ENCODE measurements at places on chromosomes 5 and 9.

DNA sequence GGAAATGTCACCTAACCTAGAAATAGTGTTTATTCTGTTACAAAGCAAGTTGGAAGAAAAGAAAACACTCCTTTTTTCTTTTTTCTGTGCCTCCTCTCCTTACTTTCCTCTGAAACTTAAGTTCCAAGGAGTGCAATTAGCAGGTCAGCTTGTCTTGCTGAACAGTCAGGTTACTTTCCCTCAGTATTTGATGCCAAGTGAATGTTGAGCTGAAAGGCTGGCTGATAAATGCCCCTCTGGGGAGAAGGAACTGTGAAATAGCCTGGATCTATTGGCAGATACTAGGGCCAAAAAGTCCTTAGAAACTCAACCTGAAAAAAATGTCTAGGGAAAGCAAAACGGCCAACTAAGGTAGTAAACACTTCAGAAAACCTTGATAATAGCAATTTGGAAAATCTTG is 43.6 kb downstream of the GRIA1 start:
- DNase-seq: no peak

- no peak for DNase-seq
Observed at GRCh38 chr9:5976674-5977397, 38.6 kb downstream of the RANBP6 start.

DNA sequence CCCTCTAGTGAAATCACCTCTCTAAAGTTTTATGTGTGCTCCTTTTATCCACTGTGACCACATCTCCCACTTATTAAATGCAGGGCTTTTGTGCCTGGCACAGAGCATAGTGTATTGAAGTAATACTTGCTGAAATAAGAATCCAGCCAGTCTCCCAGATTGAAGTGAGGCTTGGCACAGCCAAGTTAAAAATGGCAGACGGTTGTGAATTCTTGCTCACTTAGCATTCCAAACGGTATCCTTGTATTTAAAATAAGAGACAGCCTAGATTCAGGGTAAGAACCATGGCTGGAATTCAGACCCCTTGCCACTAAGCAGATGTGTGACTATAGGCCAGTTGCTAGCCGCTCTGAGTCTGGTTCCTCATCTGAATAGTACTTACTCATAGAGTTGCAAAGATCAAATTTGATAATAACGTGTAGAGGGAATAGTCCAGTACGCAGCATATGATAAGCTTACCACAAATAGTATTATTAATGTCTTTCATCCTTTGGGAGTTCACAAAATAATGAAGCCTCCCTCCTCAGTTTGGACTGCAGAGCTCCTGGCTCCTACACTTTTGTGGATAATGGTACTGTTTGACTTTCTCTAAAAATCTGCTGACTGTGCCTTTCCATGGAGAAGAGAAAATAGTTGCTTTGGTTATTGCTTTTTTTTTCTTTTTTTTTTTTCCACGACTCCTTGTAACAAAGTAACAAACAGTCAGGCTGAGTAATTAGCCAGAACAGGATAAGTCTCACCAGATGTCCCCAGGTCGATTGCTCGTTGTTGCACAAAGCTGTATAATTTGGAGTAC is 51.5 kb downstream of the FGF1 start:
- DNase-seq: no peak

GRCh38 chr5:134772461-134773125 is 14.0 kb downstream of the DDX46 start:
- DNase-seq: no peak

- no peak for DNase-seq
Observed at GRCh38 chr9:136786451-136786850, 4.7 kb upstream of the TMEM141 start.

DNA sequence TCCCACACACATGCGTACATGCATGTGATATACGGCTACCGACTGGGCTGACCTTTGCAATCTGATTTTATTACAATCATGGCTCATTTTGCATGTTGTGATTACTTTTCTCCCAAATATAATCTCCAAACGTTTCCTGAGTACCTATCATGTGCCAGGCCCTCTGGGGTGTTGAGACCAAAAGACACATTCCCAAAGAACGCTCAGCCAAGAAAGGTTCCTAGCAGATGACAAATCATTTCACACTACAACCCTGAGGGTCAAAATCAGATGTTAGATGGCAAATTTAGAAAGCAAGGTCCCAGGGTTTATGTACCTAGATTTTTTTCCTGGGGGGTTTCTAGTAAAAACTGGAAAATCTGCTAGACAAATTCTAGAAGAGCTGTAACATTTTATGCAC is 32.4 kb upstream of the SLC25A51 start:
- DNase-seq: no peak

GRCh38 chr9:90219548-90220118 is 423.0 kb downstream of the DIRAS2 start:
- DNase-seq: no peak

- no peak for DNase-seq
Observed at GRCh38 chr5:54533541-54534190, 16.1 kb downstream of the SNX18 start.

DNA sequence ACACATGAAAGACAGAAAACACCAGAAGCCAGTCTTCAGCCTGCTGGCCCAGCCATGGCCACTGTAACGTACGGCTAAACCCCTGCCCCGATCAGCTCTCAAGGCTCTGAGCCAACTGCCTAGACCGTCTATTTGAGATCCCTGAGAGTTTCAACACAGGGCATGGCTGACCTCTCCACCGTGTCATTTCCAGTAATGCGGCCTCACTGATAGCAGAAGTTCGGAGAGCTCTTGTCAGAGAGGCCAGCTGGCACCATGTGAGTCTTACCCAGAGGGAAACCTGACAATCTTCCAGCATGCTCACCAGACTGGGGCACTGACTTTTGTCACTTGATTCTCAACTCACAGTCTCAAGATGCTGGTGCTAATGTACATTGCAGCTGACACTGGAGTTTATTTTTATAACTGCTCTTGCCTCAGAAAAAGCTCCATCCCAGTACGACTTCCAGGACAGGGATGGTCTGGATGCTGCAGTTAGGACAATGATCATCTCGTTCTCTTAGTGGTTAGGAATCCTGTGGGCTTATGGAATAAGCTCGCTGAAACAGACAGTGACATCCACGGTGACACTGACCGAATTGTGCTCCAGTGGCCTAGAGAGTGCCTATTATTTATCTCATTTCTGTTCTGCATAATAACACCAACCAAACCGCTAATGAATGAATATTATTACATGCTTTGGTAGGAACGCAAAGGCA is 372.7 kb downstream of the ICE1 start:
- no peak for DNase-seq

GRCh38 chr5:159851053-159851452 is 65.2 kb upstream of the ADRA1B start:
- DNase-seq: no peak

GRCh38 chr9:78565481-78565880 is 268.6 kb downstream of the PSAT1 start:
- no peak for DNase-seq

GRCh38 chr5:67816456-67816855 is 399.1 kb upstream of the PIK3R1 start:
- DNase-seq: no peak

DNA sequence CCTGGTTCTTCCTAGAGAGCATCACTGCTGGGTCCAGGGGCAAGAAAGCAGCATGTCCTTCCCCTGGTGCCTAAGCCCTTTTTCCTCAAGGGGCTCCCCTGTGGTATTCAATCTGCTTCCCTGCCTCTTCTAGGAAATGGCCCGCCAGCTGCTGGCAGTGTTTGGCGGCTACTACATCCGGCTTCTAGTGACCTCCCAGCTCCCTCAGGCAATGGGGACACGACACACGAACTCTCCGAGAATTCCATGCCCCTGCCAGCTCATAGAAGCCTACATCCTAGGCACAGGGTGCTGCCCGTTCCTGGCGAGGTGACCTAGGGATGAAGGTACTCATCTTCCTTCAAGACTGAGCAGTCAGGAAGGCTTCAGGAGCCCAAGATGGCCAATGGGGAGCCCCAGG is 14.6 kb downstream of the TEX53 start:
- no peak for DNase-seq

GRCh38 chr5:151956725-151957124 is 32.1 kb upstream of the GLRA1 start:
- DNase-seq: no peak

GRCh38 chr9:89920131-89920530 is 315.3 kb downstream of the GADD45G start:
- no peak for DNase-seq

DNA sequence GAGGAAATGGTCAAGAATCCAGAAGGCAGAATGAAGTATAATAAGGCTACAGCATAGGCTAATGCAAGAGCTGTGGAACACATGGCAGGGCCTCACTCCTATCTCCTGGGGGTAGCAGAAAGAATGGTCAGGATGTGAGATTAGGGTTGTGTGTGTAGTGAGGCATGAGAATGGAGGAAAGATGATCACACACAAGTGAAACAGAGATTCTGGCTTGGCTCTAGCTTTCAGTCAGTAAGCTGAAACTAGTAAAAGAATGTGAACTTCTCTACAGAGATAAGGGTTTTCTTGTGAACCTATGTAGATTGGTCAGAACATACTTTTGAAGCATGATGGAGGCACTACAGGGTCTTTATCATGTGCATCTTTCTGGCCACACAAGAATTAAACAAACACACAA is 298.8 kb downstream of the ASTN2 start:
- no peak for DNase-seq

DNA sequence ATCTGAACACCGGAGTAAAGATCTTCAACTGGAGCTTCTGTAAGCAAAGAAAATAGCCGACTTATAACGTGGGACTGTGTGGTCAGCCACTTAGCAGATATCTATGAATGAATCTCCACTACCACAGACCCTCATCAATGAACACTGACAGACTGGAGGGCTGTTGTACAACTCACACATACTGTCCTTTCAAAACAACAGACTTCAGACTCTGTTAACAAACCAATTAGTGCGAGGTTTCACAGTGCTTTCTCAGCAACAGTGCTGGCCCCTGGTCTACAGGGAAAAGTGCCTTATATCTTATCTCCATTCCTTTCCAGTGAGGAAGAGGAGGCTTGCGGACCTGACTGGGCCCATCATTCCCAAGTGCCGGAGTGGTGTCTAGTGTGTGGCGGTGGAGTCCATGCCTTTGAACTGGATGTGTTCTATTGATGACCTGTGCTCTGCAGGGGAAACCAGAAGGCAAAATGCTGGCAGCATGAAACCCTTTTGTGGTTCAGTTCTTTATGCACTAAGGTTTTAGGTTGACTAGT is 33.8 kb downstream of the TSTD2 start:
- no peak for DNase-seq

DNA sequence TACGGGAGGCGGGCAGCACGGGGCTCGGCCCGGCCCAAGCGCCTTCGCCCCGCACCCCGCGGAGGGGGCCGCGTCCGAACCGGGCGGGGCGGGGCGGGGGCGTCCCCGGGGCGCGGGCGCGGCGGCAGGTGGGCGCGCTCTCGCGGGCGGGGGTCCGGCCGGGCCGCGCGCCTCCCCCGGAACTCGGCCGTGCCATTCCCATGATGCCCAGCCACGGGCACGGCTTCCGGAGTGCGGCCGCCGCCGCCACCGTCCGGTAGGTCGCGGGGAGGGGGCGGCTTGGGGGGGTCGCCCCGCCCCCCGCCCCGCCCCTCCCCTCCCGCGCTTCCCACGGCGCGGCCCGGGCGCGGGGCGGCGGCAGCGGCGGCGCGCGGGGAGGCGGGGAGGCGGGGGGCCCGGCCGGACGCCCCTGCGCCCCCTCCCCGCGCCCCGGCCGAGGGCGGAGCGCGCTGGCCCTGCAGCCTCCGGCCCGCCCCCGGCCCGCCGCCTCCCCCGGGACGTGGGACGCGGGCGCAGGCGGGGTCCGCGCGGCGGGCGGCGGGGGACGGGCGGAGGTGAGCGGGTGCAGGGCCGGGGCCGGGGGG is at the start of gene PPP1R26:
TSS of gene PPP1R26 (plus strand) at position 314 of the 584 bp plus-strand sequence. CDS start 4,729 bp downstream, outside the sequence.
- DNase-seq: no peak

DNA sequence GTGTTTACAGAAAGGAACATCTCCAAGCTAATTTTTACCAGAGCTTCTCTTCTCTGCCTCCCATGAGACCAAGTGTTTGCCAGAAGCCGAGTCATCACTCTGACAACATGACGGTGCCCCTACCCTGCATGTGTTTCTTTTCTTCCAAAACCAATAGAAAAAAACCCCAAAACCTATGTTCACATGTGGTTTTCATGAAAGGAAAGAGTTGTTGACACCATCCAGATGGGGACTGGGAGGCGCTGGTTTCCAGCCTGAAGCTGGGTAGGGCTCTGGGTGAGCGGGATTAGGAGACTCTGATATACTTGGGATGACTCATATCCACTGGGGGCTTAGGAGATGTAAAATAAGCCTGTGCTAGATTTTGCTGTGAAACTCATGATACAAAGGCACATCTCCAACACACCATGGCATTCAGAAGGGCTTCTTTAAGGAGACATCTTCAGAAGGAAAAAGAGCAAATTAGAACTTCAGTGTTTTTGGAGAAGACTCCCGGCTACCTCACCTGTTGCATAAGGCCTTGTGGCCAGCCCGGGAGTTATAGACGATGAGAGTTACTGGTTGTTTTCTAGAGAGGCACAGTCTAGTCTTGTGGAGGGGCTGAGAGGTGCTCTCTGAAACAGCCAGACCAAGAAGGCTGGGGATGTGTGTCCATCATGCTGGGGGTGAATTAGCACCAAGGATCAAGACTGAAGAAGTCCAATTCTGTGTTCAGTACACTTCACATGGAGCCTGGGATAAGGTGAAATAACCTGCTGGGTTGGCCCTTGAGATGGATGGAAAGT is 108.9 kb upstream of the LHFPL2 start:
- no peak for DNase-seq

DNA sequence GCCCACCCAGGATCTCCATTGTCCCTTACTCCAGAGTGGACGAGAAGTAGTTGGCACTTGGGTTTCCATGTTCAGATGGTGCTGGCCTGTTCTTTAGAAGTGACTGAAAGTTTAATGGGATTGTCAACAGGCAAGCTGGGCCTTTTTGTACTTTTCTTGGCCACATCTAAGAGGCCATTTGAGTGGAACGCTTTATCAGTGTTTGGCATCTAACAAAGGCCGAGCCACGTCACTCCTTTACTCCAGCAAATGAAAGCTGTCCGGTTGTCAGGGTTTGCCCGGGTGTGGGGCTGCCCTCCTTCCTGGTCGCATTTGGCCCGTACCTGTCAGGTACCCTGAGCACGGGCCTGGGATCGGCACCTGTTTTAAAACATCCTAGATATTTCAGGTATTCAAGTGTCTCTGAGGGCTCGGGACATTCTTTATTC is 71.5 kb downstream of the RCL1 start:
- no peak for DNase-seq

GRCh38 chr5:93163010-93163663 is 417.9 kb downstream of the NR2F1-AS1 start:
- no peak for DNase-seq

DNA sequence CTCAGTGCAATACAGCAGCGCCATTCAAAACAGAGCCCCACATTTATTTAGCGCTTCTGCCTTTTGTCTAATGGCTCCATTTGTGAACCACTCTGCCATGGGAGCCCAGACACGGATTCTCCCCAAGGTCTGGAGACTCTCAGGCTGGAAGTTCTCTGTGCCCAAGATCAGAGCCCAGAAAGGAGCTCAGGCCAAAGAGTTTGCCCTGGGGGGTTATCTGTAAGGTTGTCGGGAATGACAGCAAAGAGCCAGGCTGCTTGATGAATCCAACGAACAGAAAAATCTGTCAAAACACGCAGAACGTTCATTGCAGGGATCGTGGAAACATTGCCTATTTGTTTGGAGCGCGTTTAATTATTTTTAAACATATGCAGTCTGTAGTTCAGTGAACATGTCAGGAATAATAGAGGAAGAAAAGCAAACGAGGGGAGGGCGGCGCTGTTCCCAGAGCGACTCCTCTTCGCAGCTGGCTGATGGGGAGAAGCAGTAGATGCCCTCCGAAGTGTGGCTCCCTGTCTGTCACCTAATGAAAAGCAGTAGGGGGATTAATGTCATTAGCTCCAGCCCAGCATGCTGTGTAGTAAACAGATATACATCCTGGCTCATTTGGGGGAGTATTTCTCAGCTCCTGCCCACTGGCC is 464.9 kb upstream of the MPDZ start:
- no peak for DNase-seq

Data from NCI-H2171 (cell line).